Prostate gland (tissue), 2 donors: ENCODE measurements at places on chromosomes 16 and 17. TPM values are rescaled to one million over a fixed set of nuclear protein-coding genes. Genes with fewer than 3 reads are reported as not detected.

The SGF29 gene
- total RNA-seq: 59.7 TPM

The EVI2B gene
- total RNA-seq: 8.9 TPM

The CES5A gene
- total RNA-seq: not detected

The PMP22 gene
- total RNA-seq: 76.1 TPM

The KRT31 gene
- total RNA-seq: not detected

- no peak for DNase-seq
Observed at GRCh38 chr16:51753467-51754127, 602.5 kb upstream of the SALL1 start.

DNA sequence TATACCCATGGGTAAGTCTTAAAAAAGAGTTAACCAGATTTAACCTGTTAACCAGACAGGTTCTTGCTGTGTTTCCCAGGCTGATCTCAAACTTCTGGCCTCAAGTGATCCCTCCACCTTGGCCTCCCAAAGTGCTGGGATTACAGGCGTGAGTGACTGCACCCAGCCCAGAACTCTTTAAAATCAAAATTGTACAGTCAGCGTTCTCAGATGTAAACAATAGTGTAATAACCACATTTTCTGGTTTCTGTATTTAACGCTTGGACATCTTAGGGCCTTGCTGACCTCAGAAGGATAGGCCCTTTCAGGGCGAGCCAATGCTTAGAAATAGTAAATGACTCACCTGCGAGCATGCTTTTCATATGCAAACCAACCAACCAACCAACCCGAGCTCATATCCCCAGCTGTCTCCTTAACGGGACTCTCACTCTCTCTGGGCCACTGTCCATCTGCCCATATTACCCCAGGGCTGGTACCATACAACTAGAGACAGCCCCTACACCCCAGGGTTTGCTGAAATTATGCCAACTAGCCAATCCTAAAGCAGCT, 415.0 kb upstream of the XYLT1 start:
- no peak for DNase-seq
